ENCODE measurements at places on chromosomes 13 and 19.

DNA sequence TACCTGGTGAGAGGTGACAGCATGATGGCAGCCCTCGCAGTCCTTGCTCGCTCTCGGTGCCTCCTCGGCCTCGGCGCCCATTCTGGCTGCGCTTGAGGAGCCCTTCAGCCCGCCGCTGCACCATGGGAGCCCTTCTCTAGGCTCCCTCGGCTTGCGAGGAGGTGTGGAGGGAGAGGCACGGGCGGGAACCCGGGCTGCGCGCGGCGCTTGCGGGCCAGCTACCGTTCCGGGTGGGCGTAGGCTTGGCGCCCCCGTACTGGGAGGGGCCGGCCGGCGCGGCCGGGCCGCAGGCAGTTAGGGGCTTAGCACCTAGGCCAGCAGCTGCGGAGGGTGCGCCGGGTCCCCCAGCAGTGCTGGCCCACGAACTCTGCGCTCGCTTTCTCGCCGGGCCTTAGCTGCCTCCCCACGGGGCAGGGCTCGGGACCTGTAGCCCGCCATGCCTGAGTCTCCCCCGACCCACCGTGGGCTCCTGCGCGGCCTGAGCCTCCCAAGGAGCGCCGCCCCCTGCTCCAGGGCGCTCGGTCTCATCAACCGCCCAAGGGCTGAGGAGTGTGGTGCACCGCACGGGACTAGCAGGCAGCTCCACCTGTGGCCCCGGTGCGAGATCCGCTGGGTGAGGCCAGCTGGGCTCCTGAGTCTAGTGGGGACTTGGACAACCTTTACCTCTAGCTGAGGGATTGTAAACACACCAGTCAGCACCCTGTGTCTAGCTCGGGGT is 1624.3 kb downstream of the SLITRK1 start:
- no peak for DNase-seq

DNA sequence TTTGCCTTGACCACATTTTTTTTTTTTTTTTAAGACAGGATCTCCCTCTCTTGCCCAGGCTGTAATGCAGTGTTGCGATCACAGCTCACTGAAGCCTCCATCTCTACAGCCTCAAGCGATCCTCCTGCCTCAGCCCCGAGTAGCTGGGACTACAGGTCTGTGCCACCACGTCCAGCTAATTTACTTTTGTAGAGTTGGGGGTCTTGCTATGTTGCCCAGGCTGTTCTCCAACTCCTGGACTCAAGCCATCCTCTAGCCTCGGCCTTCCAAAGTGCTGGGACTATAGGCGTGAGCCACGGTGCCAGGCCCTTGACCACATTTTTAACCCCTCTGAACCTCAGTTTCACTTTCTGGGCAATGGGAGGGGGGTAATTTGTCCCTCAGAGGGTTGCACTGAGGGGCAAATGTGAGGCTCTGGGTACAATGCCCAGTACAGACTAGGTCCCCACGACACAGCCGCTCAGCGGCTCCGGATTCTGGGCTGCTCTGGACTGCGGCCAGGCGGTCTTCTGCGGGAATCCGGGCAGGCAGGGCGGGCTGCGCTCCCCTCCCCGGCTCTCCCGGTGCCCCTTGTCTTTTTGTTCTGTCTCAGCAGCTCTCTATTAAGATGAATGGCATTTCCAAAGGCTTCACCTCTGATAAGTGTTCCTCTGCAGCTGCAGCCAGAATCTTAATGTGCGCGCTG is 3.8 kb upstream of the ALOX5AP start:
- no peak for DNase-seq

DNA sequence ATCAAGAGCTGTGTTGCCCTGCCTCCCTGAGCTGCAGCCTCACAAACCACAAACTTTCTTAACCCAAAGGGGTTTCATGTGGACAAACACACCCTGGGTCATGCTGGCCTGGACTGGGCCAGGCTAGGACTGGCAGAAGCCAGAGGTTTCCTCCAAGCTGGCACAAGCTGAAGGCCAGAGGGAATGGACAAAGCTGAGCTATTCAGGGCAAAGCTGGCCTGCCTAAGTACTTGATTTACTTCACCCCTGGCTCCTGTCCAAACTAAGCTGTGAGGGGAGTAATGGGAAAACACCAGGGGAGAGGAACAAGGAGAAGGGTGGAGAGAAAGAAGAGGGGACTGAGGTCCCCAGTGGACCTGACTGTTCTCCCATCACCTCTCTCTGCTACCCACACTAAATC is 6.2 kb downstream of the CPAMD8 start:
- DNase-seq = no peak

- DNase-seq = no peak
Measured at GRCh38 chr19:17248011-17248776, 2.5 kb upstream of the NR2F6 start.

GRCh38 chr13:34944751-34945150 is 2.7 kb downstream of the NBEA start:
- DNase-seq = no peak

GRCh38 chr13:110518571-110518970 is 43.0 kb downstream of the RAB20 start:
- DNase-seq = peak; percentile 51

DNA sequence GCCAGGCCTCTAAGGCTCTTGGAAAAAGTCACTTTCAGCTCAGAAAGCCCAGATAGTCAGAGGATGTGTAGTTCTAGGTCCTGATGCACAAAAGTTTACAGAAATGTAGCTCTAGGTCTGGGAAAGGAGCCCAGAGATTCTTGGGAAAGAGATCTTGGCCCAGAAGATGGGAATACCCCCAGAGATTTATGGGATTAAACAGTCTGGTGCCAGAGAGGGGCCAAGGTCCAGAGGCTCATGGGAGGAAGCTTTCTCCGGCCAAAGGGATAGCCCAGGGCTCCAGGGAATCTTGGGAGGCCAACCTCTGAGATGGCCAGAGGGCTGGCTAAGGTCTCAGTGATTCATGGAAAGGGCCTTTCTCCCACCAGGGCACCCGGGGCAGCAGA is 15.2 kb downstream of the BCAT2 start:
- no peak for DNase-seq

DNA sequence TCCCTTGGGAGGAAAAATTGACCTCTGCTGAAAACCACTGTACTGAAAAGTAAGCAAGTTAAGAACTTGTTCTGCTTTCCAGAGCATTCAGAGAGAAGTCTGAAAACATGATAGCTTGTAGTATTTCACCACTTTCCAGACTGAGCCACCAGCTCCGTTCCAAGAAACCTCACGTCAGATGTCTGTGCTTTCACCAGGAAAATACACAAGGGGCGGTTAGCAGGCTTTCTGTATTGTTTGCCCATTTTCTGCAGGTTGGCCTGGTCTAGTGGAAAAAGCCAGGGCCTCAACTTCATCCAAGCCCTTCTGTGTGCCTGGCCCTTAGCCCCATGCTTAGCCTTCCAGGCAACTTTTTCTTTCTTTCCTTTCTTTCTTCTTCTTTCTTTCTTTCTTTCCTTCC is 36.4 kb downstream of the RXFP2 start:
- DNase-seq = peak; percentile 25

GRCh38 chr13:45332831-45333219 is 8.2 kb downstream of the TPT1 start:
- DNase-seq = no peak

DNA sequence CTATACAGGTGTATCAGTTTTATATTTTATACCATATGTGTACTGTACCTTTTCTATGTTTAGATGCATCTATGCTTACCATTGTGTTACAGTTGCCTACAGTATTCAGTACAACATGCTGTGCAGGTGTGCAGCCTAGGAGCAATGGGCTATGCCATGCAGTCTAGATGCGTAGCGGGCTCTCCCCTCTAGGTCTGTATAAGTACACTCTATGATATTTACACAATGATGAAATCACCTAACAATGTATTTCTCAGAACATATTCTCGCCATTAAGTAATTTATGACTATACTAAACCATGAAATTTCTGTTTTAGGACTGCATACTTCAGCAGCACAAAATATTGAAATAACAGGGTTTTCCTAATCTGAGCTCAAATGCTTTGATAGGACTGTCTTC is 179.6 kb downstream of the RFC3 start:
- DNase-seq = no peak

- DNase-seq = no peak
Measured at GRCh38 chr13:112014857-112015256, 52.1 kb upstream of the SOX1 start.

- DNase-seq = no peak
Measured at GRCh38 chr19:32828643-32829344, 40.8 kb downstream of the SLC7A9 start.

GRCh38 chr13:102369302-102369701 is 32.5 kb downstream of the FGF14 start:
- DNase-seq = peak; percentile 3

DNA sequence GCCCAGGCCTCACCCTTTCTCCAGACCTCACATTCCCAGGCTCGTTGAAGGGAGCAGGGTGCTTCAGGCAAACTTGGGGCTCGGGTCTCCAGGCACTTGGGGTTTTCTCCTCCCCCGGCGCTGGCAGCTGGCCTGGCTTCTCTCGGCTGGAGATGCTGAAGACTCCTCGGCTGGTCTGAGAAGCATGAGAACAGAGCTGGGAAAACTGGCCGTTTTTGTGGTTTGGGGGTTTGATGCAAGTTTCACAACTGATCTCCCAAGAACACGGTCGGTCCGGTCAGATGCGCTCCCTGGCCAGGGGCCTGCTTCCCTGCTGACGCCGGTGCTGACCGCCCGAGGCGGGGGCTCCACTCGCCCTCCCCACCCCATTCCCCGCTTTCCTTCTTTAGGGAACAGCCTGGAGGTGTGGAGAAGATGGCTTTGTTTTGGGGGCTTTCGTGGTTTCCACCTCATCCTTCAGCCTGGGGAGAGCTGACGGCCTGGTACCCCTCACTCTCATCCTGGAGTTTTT is 35.3 kb downstream of the CEBPA start:
- DNase-seq = no peak

- no peak for DNase-seq
Measured at GRCh38 chr19:20925481-20925880, 2.4 kb downstream of the ZNF85 start.

- DNase-seq = no peak
Measured at GRCh38 chr13:73922493-73923393, 211.5 kb downstream of the KLF12 start.

GRCh38 chr19:15159251-15159650 is 41.5 kb downstream of the NOTCH3 start:
- no peak for DNase-seq

DNA sequence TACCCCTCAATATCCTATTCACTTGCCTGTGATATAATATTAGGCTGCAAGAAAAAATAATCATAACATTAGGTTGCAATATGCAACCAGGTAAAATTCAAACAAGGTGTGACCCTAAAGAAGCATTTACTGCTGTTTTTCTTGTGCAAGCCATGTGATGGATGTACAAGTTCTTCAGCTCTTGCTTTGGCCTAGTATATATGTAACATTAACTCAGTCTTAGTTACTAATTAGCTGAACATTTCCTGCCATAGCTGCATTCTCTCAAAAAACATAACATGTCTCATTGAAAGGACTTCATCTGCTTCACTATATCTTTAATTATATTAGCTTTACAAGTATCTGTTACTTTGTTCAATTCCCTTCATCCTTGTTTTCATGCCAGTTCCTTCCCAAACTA is 406.8 kb upstream of the HTR2A start:
- DNase-seq = no peak

GRCh38 chr13:79447741-79448140 is 33.2 kb upstream of the NDFIP2 start:
- no peak for DNase-seq

DNA sequence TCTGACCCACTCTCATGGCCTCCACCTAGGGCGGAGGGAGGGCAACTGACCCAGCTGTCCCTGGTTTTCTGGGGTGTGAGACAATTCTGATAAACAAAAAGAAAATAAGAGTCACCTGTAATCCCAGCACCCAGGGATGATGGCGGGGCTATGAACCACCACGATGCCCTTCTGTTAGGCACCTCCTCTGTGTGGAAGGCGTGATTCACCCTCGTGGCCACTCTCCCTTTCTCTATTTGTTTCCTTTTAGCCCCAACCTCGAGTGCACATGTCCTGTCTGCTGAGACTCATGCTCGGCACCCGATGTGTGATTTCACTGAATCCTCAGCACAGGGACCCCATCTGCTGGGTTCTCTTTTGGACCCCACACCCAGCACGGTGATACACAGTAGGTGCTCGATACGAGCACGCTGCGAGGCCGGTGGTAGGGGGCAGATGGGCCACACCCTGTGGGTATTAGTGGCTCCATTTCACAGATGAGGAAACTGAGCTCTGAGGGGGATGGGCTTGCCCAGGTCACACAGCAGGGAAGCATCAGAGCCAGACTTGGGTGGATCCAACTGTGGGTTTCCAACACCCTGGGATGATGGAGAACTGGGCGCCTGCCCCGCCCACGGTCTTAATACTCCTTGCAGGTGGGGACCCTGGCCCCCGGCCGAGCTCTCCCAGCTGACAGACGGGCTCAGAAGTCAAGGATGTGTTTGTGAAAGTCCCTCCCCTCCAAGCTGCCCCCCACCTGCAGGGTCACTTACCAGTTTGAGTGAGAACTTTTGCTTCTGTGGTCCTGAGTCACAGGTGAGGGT is 24.9 kb downstream of the VRK3 start:
- DNase-seq = no peak

- no peak for DNase-seq
Measured at GRCh38 chr13:113272701-113273181, 24.3 kb upstream of the LAMP1 start.

- no peak for DNase-seq
Measured at GRCh38 chr19:5216141-5216847, 124.3 kb downstream of the PTPRS start.

- no peak for DNase-seq
Measured at GRCh38 chr13:48156466-48156865, 61.6 kb upstream of the MED4 start.

GRCh38 chr13:27960362-27961226 is 8.5 kb downstream of the CDX2 start:
- DNase-seq = peak; percentile 8

DNA sequence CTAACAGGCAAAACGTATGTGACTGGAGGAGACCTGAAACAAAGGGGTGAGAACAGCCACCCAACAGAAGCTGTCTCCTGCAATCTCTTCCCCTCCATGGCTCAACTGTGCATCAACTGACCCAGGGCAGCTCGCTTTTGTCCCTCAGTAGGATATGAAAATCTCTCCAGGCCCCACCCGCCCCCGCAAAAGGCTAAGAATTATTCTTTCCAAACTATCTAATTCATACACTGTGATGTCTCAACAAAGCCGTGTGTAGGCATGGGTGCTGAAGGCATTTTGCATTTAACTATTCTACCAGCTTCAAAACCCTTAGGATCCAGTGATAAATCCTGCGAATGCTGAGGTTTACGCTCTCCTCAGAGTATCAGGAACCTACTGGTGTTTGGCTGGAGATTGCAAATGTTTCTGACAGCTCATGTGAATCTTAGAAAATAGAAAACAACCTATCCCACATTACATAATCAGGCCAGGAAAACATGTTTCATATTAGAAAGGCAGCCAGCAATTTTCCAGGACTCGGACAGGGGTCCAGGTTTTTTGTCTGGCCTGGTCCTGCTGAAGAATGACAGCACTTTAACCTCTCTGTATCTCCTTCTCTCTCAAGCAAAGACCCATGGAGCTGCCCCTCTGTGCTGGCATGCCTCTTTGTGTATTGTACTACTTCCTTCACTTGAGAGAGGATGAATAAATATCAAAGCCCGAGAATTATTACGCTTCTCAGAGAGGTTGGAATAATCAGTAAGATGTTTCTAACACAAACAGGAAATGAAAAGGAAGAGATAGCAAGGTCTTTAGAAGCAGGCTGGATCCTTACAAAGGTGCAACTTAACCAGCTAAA is 17.3 kb downstream of the DHRS12 start:
- DNase-seq = peak; percentile 42
